Thymus (tissue), 14 donors: ENCODE measurements at places on chromosomes 2 and 18.

GRCh38 chr18:58454406-58455061 is 174.4 kb downstream of the ALPK2 start:
- DNase-seq = no peak

GRCh38 chr2:231745303-231746038 is 35.6 kb downstream of the PDE6D start:
- DNase-seq = no peak

DNA sequence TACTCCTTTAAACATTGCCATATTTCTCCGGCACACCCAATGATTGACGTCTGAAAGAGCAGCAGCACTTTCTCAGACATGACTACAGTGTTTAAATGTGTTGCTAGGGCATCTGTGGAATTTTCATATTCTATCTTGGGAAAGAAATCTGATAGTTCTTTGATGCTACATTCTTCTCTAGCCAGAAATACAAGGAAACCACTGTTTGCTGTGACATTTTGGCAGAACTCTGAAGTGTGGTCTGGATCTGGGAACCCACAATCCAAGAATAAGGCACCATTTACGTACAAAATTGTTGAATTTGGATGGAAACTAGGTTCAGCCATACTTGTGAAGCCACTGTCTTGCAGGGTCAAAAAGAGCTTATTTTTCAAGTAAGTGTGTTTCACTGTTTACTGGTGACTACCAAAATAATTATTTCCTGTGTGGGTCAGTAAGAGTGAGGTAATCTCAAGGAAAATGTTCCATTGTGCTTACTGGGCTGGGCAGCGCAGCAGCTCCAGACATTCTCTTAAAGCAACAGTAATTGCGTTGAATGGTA is 21.3 kb upstream of the CD28 start:
- no peak for DNase-seq

DNA sequence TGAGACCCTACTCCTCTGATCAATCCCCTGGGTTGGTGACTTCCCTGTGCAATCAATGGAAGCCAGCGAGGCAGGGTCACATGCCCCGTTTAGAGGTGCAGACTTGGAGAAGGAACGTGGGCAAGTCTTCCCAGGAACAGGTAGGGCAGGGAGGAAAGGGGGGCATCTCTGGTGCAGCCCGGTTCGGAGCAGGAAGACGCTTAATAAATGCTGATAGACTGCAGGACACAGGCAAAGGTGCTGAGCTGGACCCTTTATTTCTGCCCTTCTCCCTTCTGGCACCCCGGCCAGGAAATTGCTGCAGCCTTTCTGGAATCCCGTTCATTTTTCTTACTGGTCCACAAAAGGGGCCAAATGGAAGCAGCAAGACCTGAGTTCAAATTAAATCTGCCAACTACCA is 821 bp upstream of the PROC start:
- no peak for DNase-seq

GRCh38 chr2:142893241-142893640 is 15.8 kb downstream of the KYNU start:
- no peak for DNase-seq

DNA sequence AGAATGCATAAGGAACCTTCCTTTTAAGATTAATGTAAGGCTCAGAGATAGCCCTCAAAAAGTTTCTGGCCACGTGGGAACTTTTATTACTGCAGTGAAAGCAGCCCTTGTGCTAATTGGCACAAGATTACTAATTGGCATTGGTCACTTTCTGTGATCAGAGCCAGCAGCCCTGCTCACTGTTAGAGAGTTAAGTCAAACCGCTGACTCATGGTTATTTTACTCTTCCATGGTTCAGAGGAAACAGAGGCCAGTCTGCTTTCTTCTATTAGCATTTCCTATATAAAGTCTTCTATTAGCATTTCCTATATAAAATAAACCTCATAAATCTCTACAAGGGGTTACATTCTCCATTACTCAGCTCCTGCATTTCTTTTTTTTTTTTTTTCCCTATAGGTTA is 1.5 kb upstream of the SLC35G4 start:
- DNase-seq = no peak

DNA sequence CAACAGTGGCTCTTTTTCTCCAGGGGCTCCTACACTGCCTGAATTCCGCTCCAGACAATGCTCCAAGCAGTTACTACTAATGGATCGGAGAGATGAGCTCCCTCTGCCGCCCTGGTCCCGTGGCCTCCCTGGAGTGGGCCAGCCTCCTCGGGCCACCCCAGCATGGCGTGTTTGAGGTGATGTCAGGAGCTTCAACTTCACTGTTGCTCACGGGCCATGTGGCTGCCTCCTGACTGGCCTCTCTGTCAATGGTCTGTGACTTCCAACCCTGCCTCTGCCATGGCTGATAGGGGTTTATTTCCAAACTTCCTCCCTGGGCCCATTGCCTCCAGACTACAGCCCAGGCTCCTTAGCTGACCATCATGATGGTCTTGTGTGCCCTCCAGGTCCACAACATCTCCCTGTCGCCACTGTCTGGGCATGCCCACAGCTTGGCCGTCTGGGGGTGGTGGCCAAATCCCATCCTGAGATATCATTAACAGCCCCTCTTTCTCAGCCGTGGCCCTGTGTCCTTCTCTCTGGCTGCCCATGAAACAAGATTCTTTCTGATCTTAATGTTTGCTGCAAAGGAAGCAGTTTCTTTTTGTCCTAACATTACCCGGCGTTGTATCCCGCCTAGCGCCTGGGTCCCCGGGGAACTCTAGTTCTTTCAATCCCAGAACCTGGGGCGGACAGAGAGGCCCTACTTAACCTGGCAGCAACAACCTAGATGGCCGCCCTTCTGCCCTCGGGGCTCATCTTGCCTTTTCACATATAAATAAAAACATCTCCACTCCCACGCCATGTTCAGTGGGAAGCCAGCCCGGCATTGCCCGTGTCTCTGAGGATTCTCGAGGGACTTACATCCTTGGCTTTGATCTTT is 38.1 kb downstream of the ATOH8 start:
- DNase-seq = no peak

DNA sequence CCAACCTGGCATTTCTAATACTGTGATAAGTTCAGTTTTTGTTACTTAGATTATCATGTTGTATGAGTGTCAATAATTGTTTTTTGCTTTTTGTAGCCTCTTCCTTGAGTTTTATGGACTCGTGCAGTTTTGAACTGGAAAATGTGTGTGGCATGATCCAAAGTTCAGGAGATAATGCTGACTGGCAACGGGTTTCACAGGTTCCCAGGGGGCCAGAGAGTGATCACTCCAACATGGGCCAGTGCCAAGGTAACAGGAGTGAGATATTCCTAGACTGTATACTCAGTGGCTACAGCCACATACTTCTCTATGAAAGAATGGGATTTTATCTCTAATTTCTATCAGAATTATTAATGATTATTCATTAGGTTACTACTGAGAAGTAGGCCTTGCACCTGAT is 18.2 kb downstream of the MEP1B start:
- DNase-seq = no peak

- no peak for DNase-seq
These were observed 111.5 kb upstream of the THSD7B start for GRCh38 chr2:136653861-136654260.

DNA sequence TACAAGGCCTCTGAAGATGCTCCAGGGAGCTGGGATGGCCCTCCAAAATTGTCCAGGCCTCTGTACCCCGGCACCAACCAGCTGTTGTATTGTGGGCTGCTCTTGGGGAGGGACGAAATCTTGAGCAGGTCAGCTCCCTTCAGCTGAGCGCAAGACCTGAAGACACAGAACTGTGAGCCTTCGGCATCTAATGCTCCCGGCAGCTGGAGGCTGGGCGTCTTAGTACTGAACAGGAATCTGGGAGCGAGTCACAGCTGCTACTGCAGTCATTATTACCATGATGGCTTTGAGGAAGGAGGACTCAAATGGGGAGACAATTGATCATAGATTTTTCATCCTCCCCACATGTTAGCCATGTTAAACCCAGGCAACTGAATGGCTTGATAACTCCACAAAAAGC is 83.0 kb upstream of the LTBP1 start:
- no peak for DNase-seq
